ENCODE measurements at places on chromosomes 3 and 15.

DNA sequence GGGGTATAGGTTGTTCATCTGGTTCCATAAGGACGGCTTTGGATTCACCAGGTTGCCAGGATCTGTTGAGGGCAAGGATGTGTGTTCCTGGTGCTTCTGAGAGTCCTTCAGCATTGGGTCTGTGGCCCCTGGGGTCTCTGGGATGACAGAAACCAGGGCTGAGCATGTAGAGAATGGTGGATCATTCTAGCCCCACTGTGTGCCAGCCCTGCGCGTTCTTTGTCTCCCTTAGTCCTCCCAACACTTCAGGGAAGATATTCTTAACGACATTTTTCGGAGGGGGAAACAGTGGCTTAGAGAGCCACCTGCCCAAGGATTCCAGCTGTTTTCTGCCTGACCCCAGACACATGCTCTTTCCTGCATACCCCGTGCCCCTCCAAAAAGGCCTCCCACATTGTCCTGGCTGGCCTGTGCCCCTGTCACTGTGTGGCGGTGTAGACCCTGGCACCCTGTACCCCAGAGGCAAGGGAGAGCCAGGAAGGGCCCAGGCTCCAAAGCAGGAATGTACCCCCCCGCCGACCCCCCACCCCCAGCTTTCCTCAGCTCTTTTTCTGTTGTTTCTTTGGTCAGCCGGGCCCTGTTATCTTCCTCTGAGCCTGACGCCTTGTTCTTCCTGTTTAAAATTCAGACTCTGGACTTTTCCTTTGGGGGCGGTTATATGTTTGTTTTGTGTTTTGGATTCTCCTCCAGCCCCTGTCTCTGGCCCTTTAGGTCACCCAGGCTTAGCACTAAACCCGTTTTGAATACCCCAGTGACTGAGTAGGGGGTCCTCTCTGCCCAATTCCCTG is 57.8 kb upstream of the SMAD6 start:
- no peak for DNase-seq

GRCh38 chr3:299590-300301 is 103.2 kb downstream of the CHL1 start:
- DNase-seq: no peak

- no peak for DNase-seq
These were observed 57.3 kb downstream of the NMNAT3 start for GRCh38 chr3:139620438-139620837.

GRCh38 chr3:153848702-153849101 is 272.5 kb upstream of the ARHGEF26 start:
- no peak for DNase-seq

GRCh38 chr3:187725653-187726370 is 19.5 kb downstream of the BCL6 start:
- no peak for DNase-seq

GRCh38 chr3:20147361-20147760 is 38.6 kb downstream of the SGO1 start:
- no peak for DNase-seq

GRCh38 chr15:94008104-94009074 is 223.0 kb upstream of the MCTP2 start:
- no peak for DNase-seq

DNA sequence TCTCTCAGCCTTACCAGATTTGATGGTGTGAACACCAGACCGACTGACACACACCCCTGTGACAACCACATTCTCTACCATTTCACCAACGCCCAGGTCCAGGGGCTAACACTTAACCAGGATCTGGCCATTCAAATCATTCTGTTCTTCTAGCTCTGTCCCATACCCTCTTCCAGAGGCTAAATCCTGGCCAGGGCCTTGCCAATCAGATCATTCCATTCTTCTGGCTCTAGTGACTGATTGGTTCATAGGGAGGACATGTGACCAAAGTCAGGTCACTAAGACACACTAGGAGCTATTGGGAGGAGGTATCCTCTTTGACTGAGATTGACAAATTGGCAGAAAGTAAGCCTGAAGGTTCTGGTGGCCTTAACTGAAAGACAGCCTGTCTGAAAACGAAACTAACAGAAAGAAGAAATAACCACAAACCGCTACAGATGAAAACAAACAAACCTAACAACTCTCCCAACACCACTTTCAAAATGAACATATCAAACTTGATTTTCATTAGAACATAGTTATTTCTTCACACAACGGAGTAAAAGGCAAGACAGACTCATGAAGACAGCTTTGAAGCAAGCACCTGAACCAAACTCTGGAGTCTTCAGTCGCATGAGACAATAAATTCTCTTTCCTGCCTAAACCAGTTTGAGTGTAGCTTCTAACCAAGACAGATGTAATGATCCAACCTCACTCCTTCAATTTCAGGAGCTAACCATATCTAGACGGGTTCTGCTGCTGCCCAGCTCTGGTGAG is 68.5 kb downstream of the TRANK1 start:
- peak; percentile 38 for DNase-seq

DNA sequence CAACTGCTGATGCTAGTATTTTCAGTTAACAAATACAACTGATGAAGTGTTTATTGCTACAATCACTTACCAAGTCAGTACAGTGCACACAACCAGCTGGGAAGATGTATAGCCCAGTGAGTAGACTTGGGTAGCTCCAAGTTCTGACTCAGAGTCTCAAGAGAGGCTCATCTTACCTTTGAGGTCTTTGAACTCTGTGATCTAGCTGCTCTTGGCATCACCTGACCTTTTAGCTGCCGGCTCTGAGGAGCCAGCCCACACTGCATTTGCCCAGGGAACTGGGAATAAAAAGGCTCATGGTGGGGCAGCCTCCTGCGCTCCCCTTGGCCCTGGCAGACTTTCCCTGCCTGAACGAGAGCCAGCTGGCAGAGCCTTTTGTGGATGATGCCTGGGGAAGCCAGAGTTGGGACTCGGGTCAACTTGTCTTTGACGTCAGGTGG is 82.6 kb downstream of the CEMIP start:
- DNase-seq: no peak

DNA sequence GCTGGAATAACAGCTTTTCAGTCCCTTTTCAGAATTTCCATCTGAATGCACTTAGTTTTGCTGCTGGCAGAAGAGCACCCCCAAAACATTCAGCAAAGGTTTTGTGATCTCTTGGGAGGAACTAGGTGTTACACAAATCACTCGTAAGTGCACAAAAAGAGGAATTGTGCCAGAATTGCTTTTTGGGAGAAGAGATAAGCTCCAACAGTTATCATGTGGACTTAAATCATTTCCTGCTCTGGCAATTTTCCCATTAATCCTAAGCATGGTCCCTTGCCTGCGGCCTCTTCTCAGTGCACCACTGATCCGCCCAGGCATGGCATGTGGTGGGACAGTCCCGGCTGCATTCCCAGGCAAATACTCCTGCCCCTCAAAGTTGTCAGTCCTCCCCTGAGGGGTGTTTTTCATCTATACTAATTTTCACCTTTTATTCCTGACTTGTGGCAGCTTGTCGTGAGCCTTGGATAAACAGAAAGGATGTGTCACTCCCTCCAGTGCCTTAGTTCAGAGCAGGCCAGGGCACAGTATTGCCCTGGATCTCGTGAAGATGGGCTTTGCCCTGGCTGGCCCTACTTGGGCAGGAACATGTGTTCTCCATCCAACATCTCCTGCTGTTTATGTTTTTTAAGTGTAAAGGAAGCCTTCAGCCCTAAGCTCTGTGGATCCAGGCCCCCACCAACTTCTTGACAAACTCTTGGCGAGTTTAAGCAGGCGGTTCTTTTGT is 44.6 kb upstream of the VILL start:
- DNase-seq: peak; percentile 58

DNA sequence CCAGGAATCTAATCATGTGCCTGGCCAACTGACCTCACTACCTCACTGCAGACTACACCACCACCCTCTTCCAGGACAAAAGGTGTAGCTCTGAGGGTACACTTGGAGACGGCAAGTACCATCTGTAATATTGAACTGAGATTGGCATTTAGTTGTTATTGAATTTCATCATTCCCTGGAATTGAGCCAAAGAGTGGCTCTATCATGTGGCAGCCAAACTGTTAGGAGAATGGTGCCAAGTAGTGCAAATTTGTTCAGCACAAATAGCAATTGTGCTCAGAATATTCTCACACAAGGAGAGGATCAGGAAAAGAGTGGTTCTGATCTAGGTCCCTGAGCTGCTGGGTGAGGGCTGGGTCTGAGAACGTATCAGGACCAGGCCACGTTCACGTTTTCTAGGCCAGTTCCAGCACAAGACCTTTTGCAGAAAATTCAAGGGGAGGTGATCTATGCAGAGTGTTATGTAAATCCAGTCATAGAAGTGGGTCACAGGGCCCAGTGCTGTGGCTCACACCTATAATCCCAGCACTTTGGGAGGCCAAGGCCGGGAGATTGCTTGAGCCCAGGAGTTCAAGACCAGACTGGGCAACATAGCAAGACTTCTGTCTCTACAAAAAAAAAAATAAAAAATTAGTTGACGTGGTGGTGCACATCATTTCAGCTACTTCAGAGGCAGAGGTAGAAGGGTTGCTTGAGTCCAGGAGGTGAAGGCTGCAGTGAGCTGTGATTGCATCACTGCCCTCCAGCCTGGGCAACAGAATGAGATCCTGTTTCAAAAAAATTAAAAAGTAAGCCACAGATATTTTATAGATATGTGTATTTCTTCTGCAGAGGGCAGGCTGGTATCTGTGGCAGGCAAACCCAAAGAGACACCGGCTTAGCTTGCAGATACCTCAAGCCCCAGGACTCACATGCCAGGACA is 31.9 kb upstream of the CFAP161 start:
- no peak for DNase-seq

GRCh38 chr3:30319713-30320112 is 286.7 kb upstream of the TGFBR2 start:
- DNase-seq: peak; percentile 33

DNA sequence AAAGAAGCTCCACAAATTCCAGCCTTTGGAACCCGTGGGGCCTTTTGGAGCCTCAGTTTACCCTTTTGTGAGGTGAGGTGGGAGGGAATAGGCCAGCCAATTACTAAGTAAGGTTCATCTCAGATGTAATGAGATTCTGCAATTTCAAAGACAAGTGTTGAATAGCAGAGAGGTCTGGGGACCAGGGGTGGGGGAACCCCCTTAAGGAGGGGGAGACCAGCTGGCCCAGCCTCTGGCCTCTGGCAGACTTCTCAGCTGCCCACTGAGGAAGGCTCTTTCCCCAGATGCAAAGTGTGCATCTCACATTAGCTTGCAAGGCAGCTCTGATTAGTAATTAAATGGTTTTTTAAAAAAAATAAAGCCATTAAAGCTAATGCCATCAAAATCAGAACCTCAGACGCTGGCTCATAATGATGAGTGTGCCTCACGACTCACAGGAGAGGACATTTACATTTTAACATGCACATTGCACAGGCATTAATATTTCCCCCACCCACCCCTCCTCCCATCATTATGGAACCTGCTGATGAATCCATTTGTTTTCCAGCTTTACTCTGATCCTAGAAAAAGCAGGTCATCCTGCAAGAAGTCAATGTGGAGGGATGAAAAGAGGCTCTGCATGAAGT is 176.7 kb upstream of the TLE3 start:
- no peak for DNase-seq

GRCh38 chr3:14811684-14812083 is 7.1 kb upstream of the FGD5 start:
- DNase-seq: peak; percentile 21

GRCh38 chr15:42996871-42997270 is 76.3 kb upstream of the TTBK2 start:
- no peak for DNase-seq

- peak; percentile 14 for DNase-seq
These were observed 269.7 kb downstream of the ABHD5 start for GRCh38 chr3:43960448-43960840.

- DNase-seq: peak; percentile 48
These were observed 3.0 kb upstream of the BUB1B start for GRCh38 chr15:40157778-40158447.

DNA sequence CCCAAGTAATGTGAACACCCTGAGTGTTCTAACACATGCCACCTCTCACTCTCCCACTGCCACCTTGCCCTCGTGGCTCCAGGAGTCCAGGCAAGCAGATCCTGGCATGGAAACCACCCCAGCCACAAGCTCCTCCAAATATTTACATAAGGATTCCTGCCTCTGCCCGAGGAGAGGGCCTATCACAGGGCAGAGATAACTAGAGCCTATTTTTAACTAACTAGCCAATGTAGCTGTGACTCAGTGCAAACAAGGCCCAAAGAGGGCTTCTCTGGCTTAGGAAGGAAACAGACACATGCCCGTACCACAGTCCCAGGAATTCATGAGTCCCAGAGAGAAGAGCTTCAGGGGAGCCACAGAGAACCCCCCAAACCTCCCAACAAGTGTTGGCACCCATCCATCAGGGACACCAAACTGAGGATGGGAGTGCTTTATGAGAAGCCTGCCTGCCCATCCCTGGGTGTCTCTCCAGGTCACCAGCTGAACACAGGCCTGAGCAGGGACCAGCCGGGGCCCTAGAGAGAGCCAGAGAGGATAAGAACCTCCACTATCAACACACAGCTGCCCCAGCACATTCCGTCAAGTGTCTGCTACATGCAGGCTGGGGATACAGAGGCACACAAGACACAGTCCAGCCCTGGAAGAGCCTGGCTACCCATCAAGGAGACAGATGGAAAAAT is 9.2 kb downstream of the FYCO1 start:
- DNase-seq: no peak

DNA sequence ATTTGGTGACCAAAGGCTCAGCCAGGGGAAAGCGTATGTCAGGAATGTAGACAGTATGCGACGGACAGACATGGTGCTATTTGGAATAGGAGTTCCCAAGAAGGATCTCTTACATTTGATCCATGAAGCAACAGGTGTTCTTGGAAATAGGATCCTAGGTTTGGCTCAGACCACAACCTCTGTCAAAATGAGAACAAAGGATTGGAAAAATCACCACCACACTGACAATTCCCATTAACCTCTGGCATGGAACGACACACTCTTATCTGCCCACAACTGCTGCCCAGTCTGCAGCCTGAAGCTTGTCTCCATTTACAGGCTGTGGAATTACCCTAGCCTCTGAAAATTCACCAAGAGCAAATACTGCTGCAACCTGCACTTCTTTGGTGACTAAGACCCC is 33.6 kb upstream of the LRRN1 start:
- DNase-seq: no peak

- DNase-seq: no peak
These were observed 20.8 kb downstream of the STAG1 start for GRCh38 chr3:136731274-136731884.

DNA sequence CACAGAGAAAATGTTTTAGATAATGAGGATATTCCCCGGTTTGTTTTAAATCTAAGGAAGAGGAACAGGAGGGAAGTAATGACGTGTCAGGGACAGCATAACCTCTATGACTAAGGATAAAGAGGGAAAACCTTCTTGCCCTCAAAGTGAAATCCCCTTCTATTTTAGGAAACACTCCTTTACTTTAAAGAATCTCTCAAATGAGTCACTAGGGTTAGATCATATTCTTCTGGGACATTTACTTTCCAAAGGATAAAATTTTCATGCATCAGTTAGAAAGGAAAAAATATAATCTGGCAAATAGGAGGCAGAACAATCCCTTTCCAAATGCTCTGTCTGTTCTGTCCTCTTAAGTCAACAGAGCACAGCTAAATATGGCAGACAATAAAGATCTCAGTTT is 43.2 kb upstream of the UBE2E2 start:
- DNase-seq: peak; percentile 61

Measured in inflammatory macrophage (primary cell).